ENCODE measurements at places on chromosomes 6 and 20.
A peak's percentile ranks its signal among the peaks of the same experiment; 100 is the strongest.

DNA sequence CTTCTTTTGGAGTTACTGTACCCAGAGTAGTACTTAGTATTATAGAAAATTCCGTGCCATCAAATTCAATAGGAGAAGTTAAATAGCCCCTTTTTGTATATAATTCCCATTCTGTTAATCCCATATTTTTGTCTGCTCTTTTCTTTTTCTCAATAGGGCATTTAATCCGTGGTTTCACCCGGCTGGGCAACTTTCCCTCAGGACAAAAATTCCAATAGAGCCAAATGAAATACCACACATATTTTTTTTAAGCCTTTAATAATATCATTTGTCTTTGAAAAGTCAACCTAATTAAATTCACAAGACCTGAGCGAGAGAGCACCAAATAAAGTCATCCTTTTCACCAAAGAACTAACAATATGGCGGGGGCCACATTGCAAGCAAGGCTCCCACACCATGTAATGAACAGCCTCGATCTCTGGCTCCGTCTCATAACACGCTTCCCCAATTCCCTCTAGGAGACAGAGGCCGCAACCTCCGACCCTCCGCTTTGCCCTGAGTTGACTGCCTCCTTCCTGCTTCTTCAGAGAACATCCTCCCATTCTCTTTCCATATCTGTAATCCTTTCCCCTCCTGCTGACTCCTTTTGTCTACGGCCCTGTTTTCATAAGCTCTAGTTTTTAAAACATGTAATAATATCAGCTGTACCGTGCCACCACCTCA, 13.6 kb downstream of the NHSL1 start:
- no peak for DNase-seq

DNA sequence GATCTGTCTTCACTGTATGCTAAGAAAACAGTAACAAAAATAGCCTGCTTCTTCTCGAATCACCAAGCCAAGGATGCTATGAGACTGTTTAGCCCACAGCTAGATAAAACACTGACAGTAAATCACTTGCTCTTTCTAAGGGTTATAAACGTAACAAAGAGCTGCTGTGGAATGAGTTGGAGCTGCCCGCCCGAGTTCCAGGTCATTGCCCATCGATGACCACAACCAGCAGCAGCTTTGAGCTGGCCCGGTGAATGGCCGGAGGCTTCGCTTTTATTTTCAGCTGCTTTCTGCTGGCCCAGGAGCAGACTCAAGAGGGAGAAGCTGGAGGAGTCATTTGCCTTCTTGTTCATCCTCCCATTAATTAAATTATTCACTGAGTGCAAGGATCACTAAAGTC, 82.2 kb upstream of the CDH4 start:
- no peak for DNase-seq

DNA sequence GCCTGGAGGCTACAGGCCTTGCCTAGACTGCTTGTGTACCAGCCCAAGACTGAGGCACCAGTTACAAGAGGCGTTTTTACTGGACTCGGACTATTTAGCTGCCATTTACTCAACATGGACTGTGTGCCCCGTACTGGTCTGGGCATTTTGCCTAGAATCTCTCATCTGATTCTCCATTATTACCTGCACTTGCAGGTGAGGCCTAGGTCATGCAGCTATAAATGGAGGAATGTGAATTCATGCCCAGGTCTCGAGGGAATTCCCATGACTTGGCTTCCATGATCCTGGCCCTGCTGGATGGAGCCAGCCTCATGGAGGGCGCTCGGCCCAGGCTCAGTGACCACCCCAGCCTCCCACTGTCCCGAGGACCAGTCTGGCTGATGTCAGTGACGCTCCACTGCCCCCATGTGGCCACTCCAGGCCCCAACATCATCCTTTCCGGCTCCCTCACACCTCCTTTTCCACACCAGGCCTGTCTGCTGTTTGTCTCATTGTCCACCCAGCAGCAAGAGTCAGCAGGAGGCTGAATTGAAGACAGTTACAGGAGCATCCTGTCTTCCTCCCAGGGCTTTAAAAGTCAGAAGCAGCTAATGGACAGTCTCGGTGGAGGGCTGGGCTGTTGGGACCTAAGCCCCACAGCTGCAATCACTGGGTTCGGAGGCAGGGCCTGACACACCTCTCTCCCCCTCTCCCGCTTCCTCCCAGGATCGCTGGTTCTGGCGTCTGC, 8.7 kb downstream of the MMP24OS start:
- DNase-seq, result peak; percentile 13

DNA sequence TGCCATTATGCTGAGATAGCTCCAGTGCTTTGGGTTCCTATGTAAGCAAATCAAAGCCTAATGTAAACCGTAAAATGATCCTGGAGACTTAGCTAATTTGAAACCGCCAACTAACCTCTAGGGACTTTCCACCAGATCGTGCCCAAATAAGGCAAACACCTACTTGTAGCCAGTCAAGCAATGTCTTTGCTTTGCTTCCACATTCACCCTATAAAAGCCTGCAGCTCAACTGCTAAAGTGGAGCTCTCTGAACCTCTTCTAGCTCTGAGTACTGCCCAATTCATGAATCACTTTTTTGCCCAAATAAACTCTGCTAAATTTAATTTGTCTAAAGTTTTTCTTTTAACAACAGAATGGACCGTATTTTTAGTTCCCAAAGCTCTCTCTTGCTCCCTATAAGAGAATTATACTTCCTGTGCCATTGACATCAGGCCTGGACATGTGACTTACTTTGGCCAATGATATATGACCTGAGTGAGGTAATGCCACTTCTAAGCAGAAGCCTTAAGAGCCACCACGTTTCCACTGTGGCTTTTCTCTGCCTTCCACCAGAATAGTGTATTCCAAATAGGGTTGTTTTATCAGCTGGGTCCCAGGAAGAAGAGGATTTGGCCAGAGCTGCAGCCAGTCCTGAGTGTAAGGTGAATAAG, 34.8 kb upstream of the PSMF1 start:
- no peak for DNase-seq

DNA sequence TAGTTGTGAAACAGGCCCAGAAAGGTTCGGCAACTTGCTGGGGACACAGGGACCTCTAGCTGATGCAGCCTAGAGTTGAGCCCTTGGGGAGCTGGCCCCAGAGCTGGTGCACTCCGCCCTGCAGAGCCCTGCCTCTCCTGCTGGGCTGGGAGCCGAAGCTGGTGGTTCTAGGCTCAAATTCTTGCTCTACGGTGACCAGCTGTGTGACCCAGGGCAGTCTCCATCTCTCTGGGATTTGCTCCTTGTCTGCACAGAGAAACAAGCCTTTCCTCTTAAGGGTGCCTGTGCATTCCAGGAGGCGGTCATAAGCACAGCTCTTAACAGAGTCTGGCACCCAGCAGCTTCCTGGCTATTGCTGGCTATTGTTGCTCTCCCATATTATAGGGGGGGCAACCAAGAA, 47.4 kb downstream of the RBM38 start:
- DNase-seq, result no peak

- DNase-seq, result no peak
Observed at GRCh38 chr6:32581315-32582095, 8.1 kb downstream of the HLA-DRB1 start.

- DNase-seq, result no peak
Observed at GRCh38 chr6:53233309-53233708, 84.7 kb upstream of the GCM1 start.

- DNase-seq, result no peak
Observed at GRCh38 chr6:72464791-72465691, 156.8 kb upstream of the KCNQ5 start.

GRCh38 chr20:14142171-14142570, 146.9 kb downstream of the MACROD2 start:
- DNase-seq, result peak; percentile 81

- no peak for DNase-seq
Observed at GRCh38 chr6:11909696-11910132, 102.4 kb upstream of the HIVEP1 start.

GRCh38 chr6:90044833-90045381, 150.6 kb downstream of the GJA10 start:
- no peak for DNase-seq

DNA sequence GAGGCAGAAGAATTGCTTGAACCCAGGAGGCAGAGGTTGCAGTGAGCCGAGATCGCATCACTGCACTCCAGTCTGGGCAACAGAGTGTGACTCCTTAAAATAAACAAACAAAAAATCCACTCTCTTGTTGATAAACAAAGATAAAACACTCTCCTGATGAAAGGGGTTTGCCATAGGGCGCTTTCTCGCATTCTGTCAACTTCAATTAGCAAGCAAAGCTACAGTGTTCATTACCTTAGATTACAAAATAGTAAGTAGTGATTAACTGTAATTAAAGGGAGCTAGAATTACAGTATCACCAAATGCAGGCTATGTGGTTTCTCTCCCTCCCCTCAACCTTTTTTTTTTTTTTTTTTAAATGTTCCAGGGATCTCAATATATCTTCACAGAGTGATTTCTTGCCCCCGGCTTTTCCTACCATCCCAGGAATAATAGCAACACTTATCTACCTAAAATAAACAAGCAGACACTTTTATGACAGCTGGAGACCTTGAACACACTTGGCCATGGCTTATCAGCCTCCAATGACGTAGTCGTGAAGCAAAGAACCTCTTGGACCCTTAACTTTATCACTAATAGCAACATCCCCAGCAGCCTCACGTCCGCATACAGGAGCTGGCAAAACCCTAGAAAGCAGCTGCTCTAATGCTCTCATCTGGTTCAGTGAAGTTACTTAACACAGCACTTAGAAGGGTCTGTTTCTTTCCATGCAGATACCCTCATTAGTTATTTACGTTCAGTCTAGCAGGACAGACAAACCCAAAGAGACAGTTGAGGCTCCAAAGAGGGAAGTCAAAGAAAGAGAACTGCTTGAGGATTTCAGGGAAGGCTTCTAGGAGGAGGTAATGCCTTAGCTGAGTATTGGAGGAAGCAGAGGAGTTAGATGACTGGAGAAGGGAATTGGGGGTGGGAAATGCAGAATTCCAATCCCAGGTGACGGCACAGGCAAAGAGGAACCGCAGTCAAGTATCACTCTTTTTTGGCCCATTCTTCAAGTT, 37.9 kb upstream of the NEDD9 start:
- DNase-seq, result peak; percentile 2

DNA sequence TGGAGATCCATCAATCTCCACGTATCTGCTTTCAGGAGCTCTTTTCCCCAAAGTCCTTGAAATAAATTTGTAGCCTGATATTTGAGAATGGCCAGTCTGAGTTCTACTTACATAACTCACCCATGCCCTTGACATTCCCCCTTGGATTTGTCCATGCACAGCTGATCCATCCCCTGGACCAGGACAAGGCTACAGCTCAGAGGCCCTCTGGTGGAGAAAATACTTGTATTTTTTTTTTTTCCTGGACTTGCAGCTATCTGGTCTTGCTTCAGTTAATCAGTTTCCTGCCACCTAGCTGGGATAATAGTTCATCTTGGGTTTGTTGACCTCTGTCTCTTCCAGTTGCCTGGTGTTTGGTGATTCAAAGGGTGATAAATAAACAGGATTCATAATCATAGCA, 467.6 kb downstream of the DHX35 start:
- DNase-seq, result no peak

DNA sequence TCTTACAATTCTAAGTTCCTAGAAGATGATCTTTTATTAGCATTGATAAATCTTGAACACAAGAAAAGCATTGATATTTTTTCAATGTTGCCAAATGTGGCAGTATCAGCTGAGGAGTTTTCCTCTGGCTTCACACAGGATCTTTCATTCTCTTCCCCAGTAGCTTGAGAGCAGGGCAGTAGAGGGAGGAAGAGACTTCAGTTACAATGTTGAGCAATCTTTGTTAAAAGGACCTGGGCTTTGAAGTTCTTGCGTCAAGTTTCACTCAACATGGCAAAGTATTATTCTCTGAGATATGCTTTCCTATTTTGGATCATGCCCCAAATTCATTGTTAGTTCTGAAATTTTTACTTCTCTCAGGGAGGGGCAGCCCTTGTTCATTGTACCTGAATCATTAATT, 238.0 kb downstream of the COL12A1 start:
- no peak for DNase-seq

- DNase-seq, result peak; percentile 39
Observed at GRCh38 chr6:105484238-105485161, 81.6 kb upstream of the PREP start.

DNA sequence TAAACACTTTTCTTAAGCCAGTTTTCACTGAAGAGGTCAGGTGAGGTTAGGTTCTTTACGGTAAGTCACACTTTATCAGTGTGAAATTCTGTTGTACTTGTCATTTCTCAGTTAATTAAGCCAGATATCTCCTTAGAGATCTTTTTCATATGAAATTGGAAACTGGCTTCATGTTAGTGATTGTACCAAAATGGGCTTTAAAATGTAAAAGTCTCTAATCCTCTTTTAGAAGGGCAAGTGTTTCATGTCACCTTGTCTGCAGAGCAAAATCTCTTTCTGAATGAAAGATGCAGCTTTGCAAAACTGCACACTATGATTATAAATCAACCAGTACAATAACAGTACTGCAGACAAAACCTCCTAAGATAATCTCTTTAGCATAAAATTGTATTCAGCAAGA, 209.2 kb upstream of the RNF217 start:
- DNase-seq, result no peak

- peak; percentile 20 for DNase-seq
Observed at GRCh38 chr20:19756761-19757486, 1.1 kb upstream of the RIN2 start.

- no peak for DNase-seq
Observed at GRCh38 chr6:958488-958887, 265.5 kb upstream of the EXOC2 start.

DNA sequence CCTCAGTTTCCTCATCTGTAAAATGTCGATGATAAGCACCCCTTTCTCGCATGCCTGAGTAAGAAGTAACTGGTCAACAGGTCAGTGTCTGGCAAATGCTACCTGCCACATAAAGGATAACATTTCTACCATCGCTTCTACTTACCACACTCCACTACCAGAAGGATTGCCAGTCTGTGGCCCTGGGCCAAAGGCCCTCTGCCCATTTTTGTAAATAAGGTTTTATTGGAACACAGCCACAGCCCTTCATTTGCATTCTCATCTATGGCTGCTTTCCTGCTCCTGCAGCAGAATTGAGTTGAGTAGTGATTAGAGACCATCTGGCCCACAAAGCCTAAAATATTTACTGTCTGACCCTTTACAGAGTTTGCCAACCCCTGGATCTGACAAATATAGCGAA, 121.8 kb downstream of the TOX2 start:
- DNase-seq, result peak; percentile 33

- no peak for DNase-seq
Observed at GRCh38 chr6:118317581-118318563, 230.2 kb upstream of the PLN start.

DNA sequence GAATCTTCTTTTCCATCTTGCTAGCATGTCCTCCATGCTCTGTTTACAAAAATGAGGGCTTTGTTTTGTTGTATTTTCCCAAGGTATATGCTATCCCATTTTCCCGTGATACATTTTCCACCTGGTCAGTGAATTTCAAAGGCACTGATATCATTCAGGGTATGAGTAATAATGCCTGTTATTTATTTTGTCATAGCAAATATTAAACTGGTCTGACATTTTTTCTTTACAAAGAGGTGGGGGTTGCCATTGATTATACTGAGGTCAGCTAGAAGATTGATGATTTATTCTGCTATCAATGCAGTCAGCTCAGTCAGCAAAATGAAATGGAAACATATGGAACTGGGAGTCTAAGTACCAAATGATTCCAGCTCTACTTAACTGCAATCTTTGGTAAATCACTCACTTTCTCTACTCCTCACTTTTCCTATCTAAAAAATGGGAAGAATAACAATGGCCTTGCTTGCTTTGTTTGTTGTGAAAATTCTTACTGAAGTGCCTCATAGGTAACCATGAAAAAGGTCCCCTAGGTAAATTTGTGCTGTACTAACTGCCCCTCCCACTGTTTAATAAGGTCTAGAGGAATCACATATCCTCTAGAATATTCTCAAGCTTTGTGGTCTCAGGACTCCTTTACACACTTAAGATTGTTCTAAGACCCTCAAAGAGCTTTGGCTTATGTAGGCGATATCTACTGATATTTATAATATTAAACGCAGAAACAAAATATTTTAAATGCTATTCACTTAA, 64.0 kb downstream of the ARHGAP18 start:
- no peak for DNase-seq

- DNase-seq, result no peak
Observed at GRCh38 chr20:60242836-60243505, 284.7 kb downstream of the CDH26 start.
